ENCODE measurements at places on chromosomes 2 and 18. TPM values are rescaled to one million over a fixed set of nuclear protein-coding genes. Genes with fewer than 3 reads are reported as not detected.

- no peak for DNase-seq
Observed at GRCh38 chr2:50951437-50951836, 80.5 kb downstream of the NRXN1 start.

- DNase-seq = no peak
Observed at GRCh38 chr2:47735136-47735869, 47.6 kb upstream of the MSH6 start.

DNA sequence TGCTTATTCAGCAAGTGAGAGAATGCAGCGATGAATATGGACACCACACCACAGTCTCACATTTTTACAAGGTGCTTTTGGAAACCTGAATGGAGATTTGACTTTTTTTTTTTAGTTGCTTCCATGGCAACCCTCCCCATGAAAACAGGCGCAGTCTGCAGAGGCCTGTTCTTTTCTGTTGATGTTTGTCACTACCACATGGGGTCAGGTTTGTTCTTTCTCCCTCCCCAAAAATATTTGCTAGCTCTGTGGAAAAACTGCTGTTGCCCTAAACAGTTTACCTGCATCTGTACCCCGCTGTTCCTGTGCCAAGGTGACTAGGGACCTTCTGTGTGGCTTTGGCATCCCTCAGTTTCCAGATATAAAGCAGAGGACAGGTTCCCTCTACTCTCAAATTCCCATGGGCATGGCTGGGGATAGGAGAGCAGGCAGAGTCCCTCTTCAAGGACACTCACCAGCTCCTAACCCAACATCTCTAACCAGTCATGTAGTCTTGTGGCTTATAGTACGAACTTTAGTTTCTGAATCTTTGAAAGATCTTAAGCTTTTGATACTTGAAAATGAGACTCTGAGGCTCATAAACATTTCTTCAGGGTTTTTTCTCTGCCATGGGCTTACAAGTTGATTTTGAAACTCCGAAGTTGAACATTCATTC lies 14.7 kb upstream of the MAPRE2 start:
- peak; percentile 59 for DNase-seq

GRCh38 chr2:110211938-110212858 lies at the start of gene MTLN:
MTLN (minus strand) TSS chr2:110212547; CDS start chr2:110212525, 22 bp downstream.
- DNase-seq = peak; percentile 80

Gene TMEM169
- total RNA-seq = 3.6 TPM

DNA sequence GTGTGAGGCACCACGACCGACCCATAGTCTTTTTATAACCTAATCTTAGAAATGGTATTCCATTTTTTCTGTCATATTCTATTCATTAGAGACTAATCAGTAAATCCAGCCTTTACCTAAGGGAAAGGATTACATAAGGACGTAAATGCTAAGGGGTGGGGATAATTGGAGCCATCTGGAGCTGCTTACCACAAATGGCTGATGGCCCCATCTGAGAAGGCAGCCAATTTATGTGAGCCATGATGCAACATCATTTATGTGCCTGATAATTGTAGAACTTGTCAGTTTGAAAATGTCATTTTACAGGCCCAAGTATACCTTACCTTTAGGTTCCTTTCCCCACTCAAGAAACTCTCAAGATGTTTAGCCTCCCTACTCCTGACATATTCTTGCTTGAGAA lies 44.0 kb downstream of the ARHGEF33 start:
- DNase-seq = no peak

GRCh38 chr2:218820746-218821369 lies 10.7 kb downstream of the PRKAG3 start:
- no peak for DNase-seq

DNA sequence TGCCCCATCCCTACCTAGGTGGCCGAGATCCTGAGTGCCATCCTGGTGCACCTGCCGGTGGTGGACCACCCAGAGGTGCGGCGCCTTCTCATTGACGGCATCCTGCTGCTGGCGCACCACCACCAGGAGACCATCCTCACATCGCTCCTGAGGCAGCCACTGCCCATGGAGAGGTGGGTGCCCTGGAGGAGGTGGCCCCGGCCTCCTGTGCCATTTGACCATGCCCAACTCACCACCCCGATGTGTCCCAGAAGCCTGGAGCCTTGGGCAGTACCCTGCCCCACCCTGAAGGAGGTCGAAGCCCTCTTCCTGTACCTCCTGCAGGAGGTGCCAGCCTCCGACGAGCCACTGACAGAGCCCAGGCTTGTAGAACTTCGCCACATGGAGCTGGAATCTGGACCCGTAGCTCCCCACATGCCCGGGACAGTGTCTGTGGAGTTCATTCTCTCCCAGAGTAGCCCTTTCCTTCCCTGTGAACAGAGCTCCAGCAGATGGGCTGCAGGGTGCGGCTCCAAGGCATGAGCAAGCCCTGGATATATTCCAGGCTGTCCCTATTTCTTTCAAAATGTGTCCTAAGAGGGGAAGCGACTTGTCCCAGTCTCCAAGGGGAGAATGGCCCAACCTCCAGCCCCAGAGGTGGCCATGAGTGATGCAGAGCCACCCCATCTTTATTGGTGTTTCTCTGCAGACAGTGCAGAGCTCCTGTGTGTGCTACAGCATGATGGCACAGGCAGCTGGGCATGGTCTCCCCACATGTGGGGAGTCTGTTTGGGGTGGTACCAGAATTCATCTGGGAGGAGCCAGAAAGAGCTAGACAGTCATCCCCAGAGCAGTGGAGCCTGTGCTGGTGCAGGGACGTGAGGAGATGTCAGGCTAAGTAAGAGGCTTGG lies 34.2 kb downstream of the HJURP start:
- DNase-seq = no peak

Gene ALLC
- total RNA-seq = not detected

GRCh38 chr2:64753399-64753798 lies 99.7 kb upstream of the SERTAD2 start:
- DNase-seq = no peak

Gene CKAP2L
- total RNA-seq = 0.06 TPM

Gene SPR
- total RNA-seq = not detected

Gene MYOM1
- total RNA-seq = 4.2 TPM

GRCh38 chr2:133848111-133848649 lies 279.9 kb upstream of the NCKAP5 start:
- no peak for DNase-seq
